ENCODE measurements at places on chromosomes 2 and 18.

- DNase-seq: no peak
Observed at GRCh38 chr18:58578835-58579560, 49.9 kb downstream of the ALPK2 start.

- DNase-seq: no peak
Observed at GRCh38 chr2:38387887-38388286, 10.8 kb upstream of the ATL2 start.

DNA sequence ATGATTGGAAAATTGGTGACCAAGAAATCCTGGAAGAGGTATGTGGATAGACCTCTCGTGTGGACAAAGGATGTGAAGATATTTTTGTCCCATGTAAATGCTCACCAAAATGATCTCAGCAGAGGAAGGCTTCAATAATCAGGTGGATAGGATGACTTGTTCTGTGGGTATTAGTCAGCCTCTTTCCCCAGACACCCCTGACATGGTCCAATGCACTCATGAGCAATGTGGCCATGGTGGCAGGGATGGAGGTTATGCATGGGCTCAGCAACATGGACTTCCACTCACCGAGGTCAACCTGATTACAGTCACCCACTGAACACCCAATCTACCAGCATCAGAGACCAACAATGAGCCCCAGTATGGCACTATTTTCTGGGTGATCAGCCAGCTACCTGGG lies 20.2 kb downstream of the CHRNA1 start:
- no peak for DNase-seq

GRCh38 chr2:126749537-126749936 lies 93.6 kb downstream of the GYPC start:
- no peak for DNase-seq

DNA sequence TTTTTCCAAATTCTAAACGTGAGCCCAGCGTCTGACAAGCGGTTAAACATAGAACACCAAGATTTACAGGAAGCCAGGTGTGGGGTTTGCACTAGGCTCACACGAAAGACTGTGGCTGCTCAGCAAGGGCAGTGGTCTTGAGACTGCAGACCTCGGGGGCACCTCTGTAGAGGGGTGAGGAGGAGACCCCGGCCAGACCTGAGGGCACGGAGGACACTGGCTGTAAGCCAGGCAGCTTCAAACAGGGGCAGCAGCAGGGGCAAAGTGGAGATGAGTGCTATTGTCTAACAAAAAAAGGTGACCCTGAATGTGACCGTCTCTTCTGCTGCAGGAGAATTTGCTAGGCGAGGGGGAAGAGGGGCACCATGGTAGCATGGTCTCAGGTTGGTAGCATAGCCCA lies 140.3 kb downstream of the CYP26B1 start:
- no peak for DNase-seq

DNA sequence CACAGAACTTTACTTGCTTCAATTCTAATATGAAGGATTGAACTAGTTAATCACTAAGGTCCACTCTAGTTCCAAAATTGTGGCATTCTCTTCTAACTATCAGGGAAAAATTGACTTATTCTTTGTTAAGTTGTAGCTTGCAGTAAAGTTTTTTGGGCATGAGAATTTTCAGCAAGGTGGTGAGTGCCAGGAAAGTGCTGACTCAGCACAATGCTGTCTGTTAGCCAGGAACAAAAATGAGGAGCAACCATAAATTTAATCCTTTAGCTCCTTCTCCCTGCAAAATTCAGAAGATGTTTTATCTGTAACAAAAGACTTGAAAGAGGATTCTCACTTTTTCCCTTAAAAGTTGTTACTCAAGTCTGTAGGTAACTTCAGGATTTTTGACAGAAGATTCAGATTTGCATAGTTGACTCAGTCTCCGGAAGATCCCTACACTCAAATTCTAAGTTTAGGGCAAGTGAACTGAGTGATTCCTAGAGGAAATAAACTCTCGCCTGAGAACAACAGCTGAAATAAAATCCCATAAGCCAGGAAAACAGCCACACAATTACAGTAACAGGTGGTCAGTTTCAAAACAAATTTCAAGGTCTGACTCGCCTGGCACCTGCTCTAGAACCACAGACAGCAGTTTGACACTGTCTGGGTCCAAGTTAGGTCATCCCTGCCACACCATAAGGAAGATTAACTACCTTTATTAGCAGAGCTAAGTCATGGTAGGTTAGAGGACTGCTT lies 20.2 kb upstream of the DARS1 start:
- no peak for DNase-seq
